Stimulated activated CD8-positive, alpha-beta memory T cell treated with anti-CD3 and anti-CD28 coated beads, Interleukin-4, amount 100 ng/mL, for 1 hour (primary cell): ENCODE measurements at places on chromosomes 1 and 21.
A peak's percentile ranks its signal among the peaks of the same experiment; 100 is the strongest.

DNA sequence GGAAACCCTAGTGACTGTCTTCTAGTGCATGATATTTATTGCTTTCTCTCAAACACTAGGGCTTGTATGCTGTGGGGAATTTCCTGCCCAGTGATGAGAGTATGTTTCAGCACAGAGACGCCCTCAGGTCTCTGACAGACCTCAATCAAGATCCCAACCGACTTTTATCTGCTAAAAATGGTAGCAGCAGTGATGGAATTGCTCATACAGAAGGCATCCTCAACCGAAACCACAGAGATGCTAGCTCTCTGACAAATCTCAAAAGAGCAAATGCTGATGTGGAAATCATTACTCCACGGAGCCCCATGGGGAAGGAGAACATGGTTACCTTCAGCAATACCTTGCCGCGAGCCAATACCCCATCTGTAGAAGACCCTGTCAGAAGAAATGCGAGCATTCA lies 41.3 kb downstream of the PLPPR4 start:
- DNase-seq: no peak

DNA sequence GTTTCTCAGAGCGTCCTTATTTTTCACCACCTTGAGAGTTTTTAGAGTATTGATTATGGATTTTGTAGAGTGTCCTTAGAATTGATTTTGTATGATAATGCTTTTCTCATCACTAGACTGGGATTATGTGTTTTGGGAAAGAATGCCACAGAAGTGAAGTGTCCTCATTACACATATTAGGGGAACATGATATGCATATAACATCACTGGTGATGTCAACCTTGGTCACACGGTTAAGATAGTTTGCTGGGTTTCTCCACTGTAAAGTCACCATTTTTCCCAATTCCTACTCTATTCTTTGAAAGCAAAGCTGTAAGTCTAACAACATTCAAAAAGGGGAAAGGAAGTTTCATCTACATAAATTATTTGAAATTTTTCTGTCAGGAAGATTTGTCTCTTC lies 39.6 kb upstream of the PALMD start:
- DNase-seq: no peak

DNA sequence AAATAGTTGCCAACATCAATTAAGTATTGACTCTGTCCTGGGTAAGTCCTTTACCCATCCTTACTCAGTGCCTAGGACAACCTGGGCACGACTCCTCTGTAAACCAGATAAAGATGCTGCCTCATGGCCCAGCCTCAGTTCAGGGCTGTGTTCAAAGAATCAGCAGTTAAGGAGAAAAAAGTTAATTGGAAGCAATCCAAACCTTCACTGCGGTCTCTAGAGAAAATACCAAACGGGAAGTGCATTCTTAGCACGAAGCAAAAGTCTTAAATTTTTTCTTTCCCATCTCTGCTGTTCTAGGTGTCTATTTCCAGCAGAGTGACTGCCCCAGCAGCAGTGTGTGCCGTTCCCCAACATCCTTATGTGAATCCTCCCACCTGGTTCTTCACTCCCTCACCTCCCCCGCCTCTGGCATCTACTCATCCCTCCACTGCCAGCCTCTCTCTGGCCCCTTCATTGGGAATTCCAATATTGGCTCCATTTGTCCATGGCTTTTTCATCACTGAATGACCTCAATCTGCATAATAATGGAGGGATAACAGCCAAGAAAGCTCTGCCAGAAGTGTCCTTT lies 23.2 kb downstream of the KANK4 start:
- no peak for DNase-seq

DNA sequence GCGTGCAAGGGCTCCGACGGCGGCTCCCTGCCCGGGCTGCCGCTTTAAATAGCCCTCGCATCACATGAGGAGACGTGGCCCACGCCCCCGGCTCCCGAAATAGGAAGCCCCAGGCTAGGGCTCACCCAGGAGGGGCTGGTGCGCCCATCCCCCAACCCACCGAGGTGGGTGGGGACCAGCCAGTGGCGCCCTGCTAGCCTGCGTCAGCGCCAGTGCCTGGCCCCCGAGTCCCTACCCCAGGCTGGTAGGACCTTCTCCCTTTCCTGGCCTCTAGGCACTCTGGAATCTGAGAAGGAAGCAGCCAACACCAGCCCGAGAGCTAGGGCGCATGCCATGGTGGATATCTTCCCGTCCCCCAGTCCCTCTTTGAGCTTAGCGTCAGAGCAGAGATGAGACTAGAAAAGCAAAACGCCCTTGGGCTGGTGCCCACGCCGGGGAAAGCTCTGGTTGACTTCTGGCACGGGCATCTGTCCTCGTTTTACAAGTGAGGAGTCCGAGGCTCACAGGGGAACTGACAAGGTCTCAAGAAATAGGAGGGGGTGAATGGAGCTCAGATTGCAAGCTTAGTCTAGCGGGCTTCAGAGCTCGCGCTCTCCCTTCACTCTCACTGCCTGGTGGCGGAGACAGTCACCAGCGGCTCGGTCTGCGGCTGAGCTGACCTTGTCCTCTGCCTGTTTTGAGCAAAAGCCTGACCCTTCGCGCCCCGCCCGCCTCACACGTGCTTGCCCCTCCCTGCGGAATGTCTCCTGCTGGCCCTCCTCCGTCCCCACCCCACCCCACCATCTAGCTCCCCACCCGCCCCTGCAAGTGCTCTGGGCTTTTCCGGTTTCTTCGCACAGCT lies at the start of gene FABP3:
Gene FABP3 (minus strand): TSS at position 21 of the 841 bp plus-strand sequence. CDS start 62 bp downstream, outside the sequence.
- no peak for DNase-seq

GRCh38 chr1:210264496-210265380 lies 32.1 kb downstream of the SERTAD4 start:
- DNase-seq: no peak

GRCh38 chr1:68111519-68112436 lies 61.4 kb upstream of the DIRAS3 start:
- no peak for DNase-seq

- no peak for DNase-seq
These were observed at the start of gene CHRM3 for GRCh38 chr1:239386453-239387303. Gene CHRM3, plus strand, starts transcription at chr1:239386568. Its CDS starts 520,884 bp downstream, at chr1:239907452.

- no peak for DNase-seq
These were observed 24.3 kb downstream of the EYA3 start for GRCh38 chr1:28064064-28064463.

DNA sequence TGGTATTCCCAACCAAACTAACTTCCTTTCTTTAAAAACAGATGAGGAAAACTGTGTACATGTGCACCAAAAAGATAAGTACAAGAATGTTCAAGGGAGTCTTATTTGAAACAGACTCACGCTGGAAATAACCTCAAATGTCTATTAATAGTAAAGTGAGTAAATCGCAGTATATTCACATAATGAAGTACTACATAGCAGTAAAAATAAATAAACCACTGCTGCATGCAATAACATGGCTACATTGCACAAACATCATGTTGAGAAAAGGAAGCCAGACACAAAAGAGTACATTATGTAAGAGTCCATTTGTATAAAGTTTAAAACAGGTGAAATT lies 5.2 kb upstream of the DENND2D start:
- DNase-seq: no peak

- DNase-seq: no peak
These were observed 315.8 kb upstream of the KAZN start for GRCh38 chr1:14282707-14283106.

DNA sequence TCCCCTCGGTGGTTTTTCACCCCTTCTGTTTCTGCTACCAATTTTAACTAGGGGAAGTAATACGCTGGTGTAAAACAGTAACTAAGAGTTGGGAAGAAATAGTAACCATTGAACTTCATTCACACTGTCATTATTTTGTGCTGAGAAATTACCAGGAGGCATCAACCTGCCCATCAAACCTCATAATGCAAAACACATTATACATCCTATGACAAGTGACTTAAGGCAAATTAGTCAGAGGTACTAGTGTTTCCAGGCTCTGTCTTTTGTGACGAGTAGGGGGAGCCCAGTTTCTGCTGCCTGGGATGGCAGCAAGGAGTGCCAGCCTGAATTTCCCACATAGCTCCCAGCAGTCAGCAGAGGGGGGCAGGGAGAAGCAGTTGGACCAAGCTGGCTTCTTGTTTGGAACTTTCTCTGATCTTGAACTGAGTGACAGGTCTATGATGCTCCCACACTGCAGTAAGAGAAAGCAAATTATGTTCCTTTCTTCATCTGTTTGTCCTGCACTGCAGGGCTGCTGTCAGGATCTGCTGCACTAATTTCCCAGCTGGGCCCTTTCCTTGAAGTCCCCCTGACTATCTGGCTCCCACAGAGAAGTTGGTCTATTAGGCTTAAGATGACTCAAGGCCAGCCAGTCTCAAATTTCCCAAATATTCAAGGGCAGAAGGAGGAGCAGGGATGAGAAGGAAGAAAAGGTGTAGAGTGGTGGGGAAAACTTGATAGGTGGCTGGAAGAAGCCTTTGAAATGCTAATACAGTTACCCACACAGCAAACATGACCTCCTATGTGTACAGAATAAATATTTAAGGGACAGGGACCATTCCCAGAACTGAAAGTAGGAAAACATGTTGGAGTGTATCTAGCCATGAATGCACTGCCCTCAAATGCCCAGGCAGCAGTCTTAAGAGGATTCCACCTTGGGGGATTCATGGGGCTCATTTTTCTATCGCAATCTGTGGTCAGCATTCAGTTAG lies 322.8 kb downstream of the SEC16B start:
- DNase-seq: no peak

DNA sequence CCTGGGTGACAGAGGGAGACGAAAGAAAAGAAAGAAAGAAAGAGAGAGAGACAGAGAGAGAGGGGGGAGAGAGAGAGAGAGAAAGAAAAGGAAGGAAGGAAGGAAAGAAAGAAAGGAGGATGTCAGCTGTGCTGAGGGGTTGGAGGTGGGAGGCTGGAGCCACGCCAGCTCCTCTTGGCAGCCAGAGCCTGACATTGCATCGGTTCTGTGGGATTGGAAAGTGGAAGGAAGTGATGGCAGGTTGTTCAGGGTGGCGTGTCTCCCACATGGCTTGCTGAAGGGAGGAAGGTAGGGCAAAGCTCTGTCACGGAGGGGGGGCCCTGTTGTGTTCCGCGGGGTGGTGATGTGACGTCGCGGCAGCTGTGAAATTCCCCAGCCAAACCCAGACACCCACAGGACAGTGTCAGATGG lies 30.7 kb downstream of the EIF2D start:
- DNase-seq: peak; percentile 66

DNA sequence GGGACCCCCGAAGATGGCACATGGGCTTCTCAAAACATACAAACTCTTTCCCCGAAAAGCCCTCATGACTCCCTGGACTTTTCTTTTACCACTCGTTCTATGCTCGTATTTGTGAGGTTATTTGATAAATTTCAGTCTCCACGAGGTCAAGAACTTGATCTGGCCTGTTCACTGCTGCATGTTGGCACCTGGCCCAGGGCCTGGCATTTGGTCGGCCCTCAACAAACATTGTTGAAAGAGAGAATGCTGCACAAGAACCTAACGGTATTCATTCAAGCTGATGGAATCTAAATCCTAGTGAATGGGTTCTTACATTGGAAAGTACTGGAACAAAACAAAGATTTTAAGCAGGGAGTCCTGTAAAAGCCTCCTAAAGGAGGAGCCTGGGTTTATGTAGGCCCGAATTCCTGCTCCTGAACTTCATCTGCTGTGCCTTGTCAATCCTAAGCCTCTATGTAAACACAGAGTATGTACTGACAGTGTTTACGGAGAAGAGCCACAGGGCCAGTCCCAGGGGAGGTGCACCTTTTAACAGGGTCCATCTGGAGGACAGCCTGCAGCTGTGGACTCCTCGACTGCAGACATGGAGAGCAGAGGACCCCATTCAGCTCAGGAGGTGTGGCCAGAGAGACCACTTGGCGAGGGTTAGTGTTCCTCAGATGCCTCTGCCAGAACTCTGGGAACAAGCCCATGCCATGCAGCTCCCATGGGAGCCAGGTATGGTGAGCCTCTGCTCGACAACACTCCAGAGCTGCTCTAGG lies 46.9 kb downstream of the L1TD1 start:
- no peak for DNase-seq

- DNase-seq: no peak
These were observed 35.8 kb downstream of the ELF3 start for GRCh38 chr1:202046227-202046626.

GRCh38 chr1:15676010-15676409 lies 8.1 kb upstream of the PLEKHM2 start:
- no peak for DNase-seq

- DNase-seq: no peak
These were observed 22.7 kb downstream of the WNT9A start for GRCh38 chr1:227924833-227925574.

- DNase-seq: no peak
These were observed 90.6 kb upstream of the NGF start for GRCh38 chr1:115428676-115429075.

- no peak for DNase-seq
These were observed 22.7 kb downstream of the SLC35D1 start for GRCh38 chr1:67031121-67031858.

DNA sequence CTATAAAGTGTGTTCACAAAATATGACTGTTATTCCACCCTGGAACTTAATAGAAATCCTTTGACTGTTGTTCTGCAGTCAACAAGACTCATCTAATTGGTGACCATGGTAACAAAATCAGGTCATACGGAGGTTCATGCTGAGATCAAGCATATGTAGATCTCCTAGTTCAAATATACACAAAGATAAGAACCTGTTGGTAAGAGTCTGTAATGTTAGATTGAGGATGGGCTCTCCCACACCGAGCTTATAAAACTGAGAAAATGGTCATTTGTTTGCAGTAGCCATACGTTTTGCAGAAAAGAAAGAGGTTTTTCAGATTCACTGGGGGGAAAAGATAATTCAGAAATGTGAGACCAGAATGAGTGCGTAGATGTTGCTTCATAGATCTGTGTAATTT lies 468.1 kb downstream of the RPS6KC1 start:
- no peak for DNase-seq

- no peak for DNase-seq
These were observed 8.0 kb upstream of the DNAJB4 start for GRCh38 chr1:77996734-77997133.

- DNase-seq: no peak
These were observed 21.0 kb upstream of the CXADR start for GRCh38 chr21:17491716-17492414.

DNA sequence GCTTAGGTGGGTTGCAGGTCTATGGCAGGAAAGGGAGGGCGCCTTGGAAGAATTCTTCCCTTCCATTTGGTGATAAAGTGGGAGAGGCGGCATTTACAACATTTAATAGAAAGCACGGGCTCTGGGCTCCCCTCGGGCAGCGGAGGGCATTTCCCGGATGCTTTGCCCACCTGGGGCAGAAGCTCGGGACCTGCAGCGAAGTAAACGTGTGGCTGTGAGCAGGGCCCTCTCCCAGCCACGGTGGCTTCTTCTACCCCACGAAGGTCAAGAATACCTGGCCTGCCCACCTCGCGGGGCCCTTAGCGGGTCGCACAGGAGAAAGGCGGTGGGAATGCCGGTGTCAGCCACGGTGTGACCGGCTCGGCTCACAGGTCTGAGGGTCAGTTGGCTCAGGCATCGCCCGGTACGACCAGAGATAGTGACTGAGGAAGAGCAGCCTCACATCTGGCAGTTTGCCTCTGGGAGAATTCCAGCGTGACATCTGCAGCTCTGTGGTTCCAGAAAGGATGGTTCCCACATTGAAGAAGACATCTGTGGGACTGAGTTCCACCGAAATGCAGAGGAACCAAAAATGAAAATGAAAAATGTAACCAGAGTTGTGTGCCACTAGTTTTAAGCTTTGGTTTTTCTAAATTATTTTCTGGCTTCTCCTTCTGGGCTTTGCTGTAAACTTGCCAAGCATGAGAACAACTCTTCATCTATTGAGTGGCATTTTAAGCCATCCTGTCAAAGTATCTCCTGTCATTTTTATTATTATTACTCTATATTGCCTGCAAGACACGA lies 720 bp upstream of the F3 start:
- no peak for DNase-seq
